Left cardiac atrium (tissue), 4 donors: ENCODE measurements at places on chromosomes 12 and 14. TPM values are rescaled to one million over a fixed set of nuclear protein-coding genes. Genes with fewer than 3 reads are reported as not detected.

DNA sequence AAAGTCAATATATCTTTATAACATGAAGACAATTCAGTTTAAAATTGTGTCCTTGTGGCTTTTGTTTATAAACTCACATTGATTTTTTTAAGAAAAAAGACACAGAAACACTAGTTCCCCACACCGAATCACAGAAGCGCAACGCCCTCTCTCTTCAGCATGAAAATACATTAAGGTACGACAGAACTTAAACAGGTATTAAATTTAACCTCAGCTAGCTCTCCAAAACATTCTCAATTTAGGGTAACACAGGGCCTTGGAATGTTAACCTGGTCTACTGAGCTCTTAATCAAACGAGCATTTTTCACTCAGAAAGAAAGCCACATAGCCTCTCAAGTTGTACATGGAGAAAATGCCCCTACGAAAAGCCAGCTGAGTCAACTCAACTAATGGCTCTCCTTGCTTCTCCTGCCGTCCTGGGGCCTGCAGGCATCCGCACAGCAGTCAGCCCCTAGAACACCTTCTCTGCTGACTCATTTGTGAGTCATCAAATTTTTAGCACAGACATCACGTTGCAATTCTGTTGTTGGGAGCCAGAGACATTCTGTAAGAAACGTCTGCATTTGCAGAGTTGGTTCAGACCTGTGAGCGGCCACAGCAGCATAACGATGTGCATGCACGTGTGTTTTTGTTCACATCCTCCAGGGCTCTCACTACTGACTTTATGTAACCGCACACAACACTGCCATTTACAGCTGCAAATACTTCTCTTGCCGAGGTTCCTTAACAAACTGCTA lies 141.6 kb downstream of the ITPR2 start:
- DNase-seq: no peak

DNA sequence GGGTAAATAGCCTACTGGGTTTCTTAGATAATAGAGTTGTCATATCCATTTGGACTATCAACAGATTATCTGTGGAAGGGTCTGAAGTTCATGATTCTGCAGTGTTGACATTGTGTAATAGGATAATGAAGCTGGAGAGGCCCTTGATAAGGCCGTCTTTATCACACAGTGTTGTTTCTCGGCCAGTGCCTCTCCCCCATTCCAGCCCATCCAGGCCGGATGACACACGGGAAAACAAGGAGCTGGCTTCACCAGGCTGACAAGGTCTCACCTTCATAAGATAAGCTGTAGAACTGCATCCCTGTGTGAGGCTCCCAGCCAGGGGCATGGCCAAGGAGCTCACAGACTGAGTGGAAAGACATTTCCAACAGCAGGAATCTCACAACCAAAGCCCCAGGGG lies 8.7 kb upstream of the EML1 start:
- DNase-seq: no peak

DNA sequence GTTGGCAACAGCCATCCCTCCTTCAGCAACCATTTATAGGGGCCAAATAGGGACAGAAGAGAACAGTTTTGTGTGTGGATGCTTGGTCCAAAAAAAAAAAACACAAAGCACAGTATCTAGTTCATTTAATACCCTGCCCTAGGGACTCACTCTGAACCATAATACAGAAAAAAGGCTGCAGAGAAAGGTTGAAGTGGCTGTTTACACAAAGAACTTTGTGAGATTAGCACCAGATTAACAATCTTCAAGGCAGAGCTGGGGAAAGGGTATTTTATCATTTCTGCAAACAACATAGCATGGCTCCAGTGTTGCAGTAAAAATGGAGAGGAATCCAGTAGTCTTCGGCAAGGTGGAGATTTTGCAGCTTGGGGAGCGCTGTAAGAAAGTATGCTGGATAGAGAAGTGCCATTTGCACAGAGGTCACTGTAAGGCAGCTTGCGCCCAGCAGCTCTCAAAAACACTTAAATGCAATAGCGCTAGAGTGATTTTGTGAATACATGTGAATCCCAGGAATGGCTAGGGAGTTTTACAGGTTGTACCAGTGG lies 124.2 kb upstream of the PLEKHA5 start:
- DNase-seq: no peak

GRCh38 chr12:65612440-65612839 lies 211.8 kb upstream of the HMGA2 start:
- no peak for DNase-seq

DNA sequence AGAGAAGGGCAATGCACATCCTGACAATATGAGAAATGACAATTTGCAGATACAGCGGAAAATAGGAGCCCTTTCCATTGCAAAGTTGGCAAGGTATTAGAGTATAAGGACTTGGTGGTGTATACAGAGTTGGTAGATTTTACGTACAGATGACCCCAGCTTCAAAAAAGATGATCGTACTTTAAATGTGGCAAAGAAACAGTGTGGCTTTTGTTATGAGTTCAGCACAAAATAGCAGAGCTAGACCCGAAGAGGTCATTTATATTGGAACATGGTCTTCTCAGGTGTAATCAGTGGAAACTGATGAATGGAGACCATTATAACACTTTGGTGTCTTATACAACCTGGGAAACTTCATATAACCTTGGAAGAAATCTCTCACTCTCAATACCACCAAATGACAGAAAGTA lies 2.3 kb downstream of the CLEC2B start:
- DNase-seq: no peak

- no peak for DNase-seq
Measured at GRCh38 chr12:33721561-33721960, 281.9 kb upstream of the SYT10 start.

GRCh38 chr14:55160989-55161388 lies 30.4 kb downstream of the DLGAP5 start:
- no peak for DNase-seq

DNA sequence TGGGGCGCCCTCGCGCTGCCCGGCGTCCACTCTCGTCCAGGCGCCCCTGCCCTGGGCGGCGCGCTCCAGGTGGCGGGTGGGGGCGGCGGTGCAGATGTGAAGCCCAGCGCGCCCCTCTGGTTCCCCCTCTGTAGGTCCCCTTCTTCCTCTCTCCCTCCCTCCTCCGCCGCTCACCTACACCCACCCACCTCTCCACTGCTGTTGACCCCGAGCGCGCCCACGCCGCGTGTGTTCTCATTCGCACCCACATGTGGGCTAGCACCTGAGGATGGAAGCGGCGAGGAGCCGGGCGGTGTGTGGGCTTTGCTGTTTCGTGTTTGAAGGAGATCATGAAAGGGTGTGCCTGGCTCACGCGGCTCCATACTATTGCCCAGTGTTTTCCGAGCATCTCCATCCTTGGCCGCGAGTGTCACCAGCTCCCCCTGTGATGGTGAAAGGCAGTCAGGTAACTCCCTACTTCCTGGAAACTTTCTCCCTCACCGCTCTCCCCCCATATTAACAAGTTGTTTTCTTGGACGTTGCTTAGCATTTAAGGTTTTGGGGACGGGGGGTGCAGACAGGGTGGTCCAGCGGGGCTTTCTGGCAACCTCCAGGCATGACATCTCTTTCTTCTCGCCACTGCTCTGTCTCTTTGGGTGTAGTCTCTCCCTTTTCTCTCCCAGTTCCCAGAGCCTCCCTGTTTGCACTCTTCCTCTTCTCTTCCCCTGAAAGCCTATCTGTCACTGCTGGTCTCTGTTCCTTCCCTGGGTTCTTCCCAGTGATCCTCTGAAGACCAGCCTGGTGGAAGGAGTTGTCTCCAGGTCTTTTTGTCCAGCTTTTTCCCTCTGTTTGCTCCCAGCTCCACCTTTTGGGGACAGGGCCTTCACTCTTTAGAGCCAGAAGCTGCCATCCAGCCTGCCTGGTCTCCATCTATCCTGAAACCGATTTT lies 1.6 kb downstream of the CACNA1C start:
- DNase-seq: no peak

- no peak for DNase-seq
Measured at GRCh38 chr12:72872238-72872887, 600.2 kb downstream of the TRHDE start.

CHPT1 gene
- 132 TPM for total RNA-seq

KLRD1 gene
- 3.6 TPM for total RNA-seq

PRH1 gene
- 3.2 TPM for total RNA-seq

VDR gene
- total RNA-seq: 0.74 TPM
